Ureter (tissue), 1 donor: ENCODE measurements at places on chromosomes 3 and 15. TPM values are rescaled to one million over a fixed set of nuclear protein-coding genes. Genes with fewer than 3 reads are reported as not detected.

Gene ABI3BP
- 43.0 TPM for total RNA-seq

DNA sequence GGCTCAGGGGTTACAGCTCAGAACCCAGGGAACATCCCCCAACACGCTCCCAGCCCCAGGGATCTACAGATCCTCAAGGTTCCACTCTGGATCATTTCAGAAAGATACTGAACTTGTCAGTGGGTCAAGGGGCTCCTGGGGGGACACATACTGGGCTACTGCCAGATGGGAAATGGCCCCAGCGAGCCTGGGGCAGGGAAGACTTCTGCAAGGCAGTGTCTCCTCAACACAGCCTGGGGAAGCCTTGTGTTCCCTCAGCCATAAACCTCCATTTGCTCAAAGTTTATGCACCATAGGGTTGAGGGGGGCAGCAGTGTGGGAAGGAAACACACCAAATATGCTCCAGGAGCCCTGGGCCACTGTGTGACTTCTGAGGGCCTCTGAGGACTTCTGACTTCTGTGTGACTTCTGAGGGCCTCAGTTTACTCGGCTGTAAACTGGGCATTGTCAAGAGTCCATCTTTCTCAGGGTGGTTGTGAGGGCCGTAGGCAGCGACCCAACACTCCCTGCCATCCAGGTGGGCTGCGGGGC, 58.4 kb downstream of the IQSEC1 start:
- no peak for DNase-seq

DNA sequence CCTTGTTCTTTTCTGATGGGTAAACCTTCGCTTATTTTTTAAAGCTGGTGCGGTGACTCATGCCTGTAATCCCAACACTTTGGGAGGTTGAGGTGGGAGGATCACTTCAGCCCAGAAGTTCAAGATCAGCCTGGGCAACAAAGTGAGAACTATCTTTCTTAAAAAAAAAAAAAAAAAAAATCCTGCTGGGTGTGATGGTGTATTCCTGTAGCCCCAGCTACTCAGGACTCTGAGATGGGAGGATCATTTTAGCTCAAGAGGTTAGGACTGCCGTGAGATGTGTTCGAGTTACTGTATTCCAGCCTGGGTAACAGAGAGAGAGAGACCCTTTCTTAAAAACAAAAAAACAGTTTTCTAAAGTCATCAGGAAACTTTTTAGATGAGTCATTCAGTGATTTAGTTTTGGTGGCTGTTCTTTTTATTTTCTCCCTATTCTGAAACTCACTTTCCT, 37.7 kb downstream of the SLMAP start:
- no peak for DNase-seq

Gene SLC2A2
- total RNA-seq, result not detected

DNA sequence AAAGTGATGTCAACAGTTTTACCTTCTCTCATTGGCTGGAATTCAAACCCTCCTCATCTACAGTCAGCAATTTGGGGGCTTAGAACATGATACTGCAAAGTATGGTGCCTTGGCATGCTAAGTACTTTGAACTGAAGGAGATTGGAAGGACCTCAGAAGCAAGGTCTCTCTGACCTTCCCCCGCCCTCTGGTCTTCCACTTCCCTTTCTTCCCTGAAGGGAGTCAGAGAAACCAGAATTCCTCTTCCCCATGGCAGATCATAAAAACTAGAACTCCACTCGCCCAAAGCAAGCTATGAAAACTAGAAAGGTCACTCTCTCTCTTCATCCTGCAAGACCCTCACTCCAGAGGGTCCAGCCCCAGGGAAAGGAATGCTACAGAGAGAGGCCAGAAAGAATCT, 64.2 kb downstream of the CD200R1L start:
- DNase-seq, result no peak

DNA sequence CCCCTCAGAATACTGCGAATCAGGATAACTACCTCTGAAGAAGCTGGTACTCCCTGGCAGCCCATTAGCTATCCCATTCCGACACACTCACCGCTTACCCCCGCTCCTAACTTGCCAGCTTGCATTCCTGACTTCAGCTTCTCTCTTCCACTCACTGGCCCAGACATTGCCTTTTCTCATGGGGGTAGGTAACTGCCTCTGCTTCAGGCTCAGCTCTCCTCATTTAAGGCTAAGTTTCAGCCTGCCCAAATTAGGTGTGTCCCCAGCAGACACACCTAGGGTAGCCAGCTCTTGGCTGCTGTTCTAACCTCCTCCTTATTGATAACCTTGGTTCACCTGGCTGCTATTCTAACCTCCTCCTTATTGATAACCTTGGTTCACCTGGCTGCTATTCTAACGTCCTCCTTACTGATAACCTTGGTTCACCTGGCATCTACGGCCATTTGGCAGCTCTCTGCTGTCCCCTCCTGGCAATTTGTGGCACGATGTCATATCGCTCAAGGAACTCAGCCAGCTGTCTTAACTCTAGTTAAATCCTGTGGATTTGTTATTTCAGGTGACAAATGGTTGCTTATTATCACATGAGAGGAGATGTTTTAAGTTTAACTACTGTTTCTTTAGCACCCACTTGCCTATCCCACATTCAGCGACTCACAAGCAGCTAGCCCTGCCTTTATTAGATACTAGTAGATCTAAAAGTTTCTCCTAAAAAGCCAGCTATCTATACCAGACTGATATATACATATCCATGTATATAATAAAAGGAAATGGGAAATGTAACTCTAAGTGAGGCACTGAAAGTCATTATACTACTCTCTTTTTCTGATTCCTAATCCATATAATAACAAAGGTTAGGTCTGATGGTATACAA, 106.5 kb upstream of the ACP3 start:
- no peak for DNase-seq

- no peak for DNase-seq
These were observed 27.9 kb downstream of the SEMA7A start for GRCh38 chr15:74405823-74406222.

- DNase-seq, result no peak
These were observed 223.5 kb upstream of the RBMS3 start for GRCh38 chr3:29057326-29057725.

DNA sequence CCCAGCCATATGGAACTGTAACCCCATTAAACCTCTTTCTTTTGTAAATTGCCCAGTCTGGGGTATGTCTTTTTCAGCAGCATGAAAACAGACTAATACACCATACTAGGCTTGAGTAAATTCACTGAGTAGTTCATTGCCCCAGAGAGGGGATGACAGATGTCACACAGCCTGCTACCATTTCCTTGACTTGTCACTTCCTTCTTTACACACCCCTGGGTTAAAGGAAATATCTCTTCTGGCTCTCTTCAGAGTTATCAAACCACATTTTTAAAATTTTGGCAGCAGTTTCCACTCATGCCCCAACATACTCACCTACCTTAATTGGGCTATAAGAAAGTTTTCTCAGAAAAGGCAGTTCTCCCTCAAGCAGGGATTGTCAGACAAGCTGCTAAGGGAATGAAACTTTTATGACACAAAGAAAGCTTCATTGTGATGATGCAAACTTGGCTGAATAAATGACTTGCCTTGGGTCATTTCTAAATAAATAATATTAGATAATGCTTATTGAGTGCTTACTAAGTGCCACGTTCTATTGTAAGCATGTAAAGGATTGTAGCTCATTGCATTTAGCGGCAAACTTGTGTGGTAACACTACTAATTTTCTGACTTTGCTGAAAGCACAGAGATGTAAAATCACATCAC, 68.0 kb upstream of the RBMS3 start:
- DNase-seq, result no peak

- no peak for DNase-seq
These were observed 448.4 kb downstream of the CNTN4 start for GRCh38 chr3:2547049-2547448.

DNA sequence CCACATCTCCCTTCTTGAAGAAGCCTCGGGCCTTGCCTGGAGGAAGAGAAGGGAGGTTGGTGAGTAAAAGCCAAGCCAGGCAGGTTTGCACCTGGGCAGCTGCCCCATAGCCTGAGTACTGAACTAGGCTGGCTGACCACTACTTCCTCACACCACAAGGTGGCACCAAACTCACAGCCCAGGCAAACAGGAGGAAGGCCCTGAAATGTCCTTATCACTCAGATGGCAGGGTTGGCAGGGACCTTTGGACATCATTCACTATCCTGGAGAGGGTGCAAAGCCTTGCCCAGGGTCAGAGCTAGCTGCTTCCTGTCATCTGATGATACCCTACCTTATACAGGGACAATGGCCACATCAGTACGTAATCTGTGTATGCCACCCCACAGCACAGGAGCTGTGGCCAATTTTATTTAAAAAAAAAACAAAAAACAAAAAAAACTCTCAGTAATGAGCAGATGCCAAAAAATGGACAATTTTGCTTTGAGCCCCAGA, 2.2 kb upstream of the GRAMD2A start:
- peak; percentile 85 for DNase-seq

DNA sequence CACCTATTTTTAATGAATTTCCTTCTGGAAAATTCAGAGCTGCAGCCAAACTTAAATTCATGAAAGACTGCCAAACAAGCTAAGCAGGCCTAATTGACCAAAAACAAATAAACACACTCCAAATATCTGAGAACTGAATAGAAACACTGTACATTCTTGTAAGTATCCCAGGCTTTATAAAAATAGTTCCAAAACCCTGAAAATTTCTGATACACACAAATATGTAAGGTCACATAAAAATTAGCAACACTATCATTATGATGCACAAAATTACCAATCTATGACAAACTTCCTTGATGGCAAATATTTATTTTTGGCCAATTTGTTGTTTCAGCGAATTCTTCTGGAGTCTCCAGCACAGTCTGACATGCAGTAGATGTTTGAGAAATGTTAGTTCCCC, 117.9 kb upstream of the UBE2E2 start:
- DNase-seq, result no peak

- peak; percentile 71 for DNase-seq
These were observed at the start of gene PPARG for GRCh38 chr3:12288182-12289129. Gene PPARG (plus strand): TSS chr3:12289070. CDS start chr3:12379712, 90,642 bp downstream.

- no peak for DNase-seq
These were observed 68.6 kb upstream of the EIF1B start for GRCh38 chr3:40240921-40241320.

DNA sequence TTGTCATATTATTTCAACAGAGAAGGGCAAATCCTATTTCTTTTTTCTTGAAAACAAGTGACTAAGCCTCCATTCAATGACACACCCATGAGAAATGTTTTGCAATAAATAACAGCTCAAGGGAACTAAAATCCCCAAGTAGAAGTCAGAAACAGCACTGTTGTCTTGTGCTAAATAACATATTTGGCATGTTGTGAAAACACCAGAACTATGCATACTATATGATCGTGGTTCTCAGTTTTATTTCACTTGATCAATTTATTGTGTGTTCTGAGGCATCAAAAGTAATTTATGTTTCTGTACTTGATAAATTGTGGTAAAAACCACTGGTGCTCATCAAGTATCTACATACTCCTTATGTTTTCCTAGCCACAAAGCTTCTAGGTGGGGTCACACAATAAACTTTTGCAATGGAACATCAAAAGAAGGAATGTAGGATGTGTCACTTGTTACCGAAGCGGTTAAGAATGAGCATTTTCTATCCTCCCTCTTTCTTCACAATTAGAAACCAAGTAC, 691.7 kb upstream of the CBLB start:
- no peak for DNase-seq

DNA sequence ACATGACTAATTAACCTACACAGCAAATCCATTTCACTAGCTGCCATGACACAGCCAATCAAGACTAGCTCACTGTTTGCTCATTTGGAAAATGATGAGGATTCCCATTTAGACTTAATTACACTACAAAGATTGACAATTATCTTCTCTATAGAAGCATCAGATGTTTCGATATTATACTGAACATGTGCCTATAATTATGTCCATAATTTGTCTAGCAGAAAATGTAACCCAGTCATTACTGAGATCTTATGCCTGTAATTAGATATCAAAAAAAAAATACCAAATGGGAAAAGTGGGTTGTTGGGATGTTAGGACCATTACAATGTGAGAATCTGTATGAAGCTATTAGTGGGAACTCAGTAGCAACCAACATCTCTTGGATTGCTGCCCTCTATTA, 344.2 kb upstream of the MCTP2 start:
- no peak for DNase-seq

DNA sequence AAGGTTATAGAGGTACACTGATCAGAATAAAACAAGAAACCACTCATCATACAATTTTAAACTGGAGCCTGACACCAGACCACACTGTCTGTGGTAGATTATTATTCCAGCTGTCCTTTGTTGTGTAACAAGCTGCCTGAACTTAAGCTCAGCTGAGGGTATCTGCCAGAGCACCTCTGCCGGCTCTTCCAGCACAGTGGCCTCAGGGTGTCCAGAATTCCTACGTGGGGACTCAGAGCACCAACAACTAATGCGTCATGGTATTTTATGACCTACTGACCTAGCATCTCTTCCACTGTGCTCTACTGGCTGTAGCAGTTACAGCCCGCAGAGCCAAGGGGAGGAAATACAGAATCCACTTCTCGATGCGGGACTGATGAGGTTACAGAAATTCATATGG, 15.6 kb upstream of the RAF1 start:
- DNase-seq, result no peak

- DNase-seq, result no peak
These were observed 17.2 kb upstream of the CD200 start for GRCh38 chr3:112315791-112316190.

- no peak for DNase-seq
These were observed 11.3 kb upstream of the IQGAP1 start for GRCh38 chr15:90376789-90377188.

Gene GCNT3
- 1.8 TPM for total RNA-seq

Gene MB21D2
- 8.7 TPM for total RNA-seq

DNA sequence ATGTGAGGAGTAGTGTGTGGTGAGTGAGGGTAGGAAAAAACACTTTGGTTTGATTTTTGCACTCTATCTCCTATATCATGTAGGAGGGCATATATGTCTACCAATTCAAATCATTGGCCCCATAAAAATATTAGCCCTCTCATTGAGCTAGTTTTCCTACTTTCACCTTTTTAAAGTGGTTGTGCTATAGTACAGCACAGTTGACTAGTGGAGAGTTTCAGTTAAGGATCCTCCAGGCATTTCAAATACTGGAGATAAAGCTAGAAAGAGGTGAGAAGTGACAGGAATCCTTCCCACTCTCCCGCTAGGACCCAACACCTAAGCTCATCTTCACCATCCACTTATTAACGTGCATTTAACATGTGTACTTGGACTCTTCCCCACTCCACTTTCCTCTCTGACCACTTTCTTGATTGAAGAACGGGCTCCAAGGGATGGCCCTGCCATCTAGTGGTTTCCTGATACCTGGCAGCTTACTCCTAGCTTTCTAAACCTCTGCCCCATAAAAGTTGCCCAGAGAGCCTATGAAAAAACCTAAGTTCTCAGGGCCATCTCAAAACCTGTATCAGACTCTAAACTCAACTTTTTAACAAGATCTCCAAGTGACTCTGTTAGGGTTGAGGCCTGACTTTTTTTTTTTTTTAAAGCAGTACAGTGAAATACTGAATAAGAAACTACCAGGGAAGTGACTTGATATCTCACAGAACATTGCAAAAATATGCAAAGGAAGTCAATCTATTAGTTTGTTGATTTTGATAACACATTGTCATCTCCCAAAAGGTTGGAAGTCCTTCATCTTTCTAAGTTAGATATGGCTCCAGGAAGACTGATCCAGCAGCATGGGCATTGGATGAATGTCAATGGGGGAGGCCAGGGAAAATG, 17.9 kb downstream of the IL12A start:
- peak; percentile 57 for DNase-seq

- peak; percentile 59 for DNase-seq
These were observed 51.8 kb downstream of the MITF start for GRCh38 chr3:69791106-69791505.

GRCh38 chr15:96073908-96074307, 256.6 kb upstream of the NR2F2 start:
- DNase-seq, result no peak
